ENCODE measurements at places on chromosomes 3 and 15.

- DNase-seq = no peak
These were observed 6.8 kb downstream of the STOML1 start for GRCh38 chr15:73985101-73985873.

- DNase-seq = no peak
These were observed 232.6 kb downstream of the TBL1XR1 start for GRCh38 chr3:176964661-176965060.

- DNase-seq = peak; percentile 64
These were observed 196.8 kb upstream of the MBNL1 start for GRCh38 chr3:152071924-152072323.

GRCh38 chr3:151979906-151980305, 106.5 kb downstream of the SUCNR1 start:
- DNase-seq = no peak

DNA sequence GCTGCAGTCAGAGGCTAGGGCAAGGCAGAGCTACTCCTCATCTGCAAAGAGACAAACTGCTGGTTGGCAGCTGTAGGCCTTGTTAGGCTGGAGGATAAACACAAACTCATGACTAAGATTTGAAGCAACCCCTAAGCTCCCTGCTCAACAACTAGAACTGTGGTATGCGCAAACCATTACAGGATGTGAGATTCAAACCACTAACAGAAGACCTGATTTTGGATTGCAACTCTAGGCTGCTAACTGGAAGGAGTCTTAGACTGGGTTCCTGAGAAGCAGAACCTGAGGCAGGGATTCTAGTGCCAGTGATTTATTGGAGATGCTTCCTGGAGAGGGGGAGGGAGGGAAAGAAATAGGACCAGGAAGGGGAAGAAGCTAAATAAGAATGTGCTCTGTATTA, 22.5 kb downstream of the CCR4 start:
- DNase-seq = peak; percentile 19

- no peak for DNase-seq
These were observed 119.0 kb upstream of the CTDSPL start for GRCh38 chr3:37742574-37743212.

DNA sequence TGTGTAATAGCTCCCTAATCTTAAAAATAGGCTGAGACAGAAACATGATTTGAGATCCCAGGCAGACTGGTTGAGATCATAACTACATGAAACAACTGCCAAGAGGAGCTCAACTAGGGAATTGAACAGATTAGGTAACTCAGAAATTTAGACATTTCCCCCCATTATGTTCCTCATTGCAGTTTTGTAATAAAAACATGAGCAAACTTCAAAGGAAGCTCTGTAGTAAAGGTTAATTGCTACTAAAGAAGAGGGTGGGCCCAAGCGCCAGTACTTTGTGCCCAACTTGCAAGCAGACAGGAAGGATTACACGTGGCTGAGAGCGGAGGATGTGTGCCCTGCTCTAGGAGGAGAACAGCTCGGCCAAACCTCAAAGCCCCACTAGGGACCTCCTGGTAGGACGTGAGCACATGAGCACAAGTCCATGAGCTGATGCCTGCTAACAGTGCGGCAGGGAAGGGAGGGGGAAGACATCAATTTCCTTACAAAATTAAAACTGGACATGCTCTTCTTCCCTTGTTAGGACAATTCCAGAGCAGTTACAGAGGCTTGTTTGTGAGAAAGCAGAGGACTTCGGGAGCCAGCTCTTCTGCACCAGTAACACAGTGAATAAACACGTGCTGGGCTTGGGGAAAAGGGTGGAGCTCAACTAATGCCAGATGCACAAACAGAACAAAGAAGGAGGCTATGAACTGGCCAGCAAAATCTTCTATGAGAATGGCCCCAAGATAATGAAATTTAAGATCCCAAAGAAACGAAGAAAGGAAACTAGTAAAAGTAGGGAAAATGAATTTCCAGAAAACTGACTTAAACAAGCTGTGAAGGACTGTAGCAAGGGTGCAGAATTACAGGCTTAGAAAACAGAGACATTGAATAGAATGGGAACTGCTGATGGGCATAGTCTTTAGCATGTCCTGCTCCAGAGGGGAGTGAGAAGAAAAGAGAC, 275.5 kb downstream of the MECOM start:
- no peak for DNase-seq

GRCh38 chr3:44041726-44042125, 200.0 kb upstream of the TOPAZ1 start:
- DNase-seq = no peak

DNA sequence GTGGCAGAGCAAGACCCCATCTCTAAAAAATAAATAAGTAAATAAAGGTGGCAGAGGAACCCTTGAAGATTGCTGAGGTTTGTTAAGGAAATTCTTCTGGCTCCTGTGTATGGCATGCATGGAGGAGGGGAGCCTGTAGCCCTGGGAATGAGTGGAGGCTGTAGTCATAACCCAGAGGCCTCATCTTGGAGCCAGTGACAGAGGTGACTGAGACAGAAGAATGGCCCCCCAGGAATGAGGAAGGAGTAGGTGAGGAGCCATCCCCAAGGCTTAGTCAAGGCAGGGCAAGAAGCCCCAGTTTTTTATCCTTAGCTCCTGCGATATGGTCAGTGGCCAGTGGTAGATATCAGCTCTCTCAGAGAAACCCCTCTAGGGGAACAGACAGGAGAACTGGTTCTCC, 46.5 kb downstream of the BSN start:
- peak; percentile 38 for DNase-seq

DNA sequence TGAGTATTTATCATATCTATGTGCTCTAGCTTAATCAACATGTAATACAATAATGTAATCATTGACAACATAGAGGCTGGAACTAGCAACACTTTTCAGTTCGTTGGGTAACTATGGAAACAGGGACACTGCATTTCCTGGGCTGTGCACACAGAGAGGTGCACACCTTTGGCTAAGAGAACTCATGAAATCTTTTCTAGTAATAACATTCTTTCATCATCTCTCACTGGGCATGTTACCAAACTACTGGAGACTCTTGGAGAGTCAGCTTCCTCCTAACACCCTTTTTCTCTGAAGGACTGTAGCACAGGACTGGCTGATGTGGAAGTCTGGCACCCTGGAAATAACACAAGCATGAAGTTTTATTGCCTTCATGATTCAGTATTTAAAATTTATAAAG, 135.6 kb downstream of the KCNMB2 start:
- peak; percentile 69 for DNase-seq

GRCh38 chr15:91465696-91466095, 365.6 kb downstream of the SV2B start:
- DNase-seq = no peak

GRCh38 chr3:195201295-195201694, 69.7 kb downstream of the XXYLT1 start:
- DNase-seq = no peak

DNA sequence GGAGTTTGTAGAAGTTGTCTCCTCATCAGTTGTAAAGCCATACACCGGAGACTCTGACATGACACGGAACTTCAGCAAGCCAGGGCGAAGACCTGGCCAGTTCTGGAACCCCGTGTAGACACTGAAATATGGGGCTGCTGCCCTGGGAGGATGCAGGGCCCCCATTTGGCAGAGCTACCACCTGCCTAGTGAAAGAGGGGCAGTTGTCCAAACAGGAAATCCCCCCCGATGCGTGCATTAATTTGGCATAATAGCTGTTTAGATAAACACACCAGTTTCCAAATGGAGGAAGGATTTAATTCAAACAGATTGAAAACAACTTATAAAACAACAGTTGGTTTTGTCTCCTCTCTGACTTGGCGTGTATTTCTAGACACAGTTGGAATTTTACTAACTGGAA, 357.2 kb downstream of the GABRG3 start:
- DNase-seq = no peak

DNA sequence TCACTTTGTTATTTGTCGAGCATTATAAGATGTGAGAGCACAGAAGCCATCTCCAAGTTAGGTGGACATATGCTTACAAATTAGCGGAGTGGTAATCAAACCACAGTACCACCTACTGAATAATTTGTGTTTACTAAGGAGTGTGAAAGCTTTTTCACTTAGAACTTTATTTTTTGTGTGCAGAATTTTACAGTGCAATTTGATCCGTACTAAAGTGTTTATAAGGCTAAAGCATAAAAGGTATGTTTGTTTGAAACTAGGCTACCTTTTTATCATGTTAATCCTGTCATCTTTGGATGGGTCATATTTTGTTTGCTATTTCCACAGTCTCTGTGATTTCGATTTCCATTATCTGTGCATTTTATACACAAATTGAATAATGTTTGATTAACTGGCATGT, 37.5 kb downstream of the MAP2K5 start:
- DNase-seq = no peak

DNA sequence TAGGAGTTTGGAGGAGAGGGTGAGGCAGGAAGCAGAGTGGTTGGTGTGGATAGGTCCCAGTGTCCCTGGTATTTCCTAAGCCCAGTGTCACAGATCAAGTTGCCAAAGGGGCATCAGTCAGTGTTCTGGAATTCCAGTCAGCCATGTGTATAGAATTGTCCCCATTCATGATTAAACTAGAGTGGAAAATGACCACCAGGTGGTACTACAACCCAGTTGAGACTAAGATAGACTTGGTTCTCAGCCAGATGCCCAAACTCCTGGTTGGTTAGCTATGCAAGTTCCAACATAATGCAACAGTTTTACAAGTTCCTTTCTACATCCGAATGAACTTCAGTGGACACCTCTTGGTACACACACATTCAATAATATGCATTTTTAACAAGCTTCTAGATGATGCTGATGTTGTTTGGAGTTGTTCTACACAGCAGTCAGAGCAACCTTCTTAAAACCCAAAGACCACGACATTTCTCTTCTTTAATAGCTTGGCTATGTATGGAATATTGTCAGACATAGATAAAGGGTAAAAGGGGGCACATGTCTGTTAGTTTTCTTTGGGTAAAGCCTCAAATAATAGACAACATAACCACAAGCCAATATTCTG, 8.4 kb upstream of the ATR start:
- peak; percentile 80 for DNase-seq

GRCh38 chr3:23781051-23781450, 24.7 kb upstream of the UBE2E1 start:
- DNase-seq = no peak

GRCh38 chr3:67863869-67864268, 209.5 kb upstream of the SUCLG2 start:
- no peak for DNase-seq

DNA sequence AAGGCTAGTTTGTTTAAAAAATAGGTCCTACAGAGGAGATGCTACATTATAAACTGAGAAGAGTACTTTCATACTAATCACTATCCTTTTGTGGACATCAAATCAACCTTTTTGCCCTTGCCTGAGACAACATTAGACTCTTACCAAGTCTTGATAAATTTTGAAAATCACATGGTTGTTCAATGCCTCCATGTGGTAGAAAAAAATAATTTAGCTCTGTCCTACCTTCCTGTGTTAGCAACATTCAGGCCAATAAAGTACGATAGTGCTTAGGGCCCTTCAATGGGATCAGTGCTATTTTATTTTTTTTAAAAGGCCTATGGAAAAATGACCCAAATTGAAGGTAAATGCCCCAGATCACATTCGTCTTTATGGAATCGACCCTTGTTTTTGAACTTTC, 5.0 kb upstream of the UBE2E1 start:
- DNase-seq = peak; percentile 26

GRCh38 chr3:178706411-178706810, 170.2 kb downstream of the KCNMB2 start:
- DNase-seq = no peak

DNA sequence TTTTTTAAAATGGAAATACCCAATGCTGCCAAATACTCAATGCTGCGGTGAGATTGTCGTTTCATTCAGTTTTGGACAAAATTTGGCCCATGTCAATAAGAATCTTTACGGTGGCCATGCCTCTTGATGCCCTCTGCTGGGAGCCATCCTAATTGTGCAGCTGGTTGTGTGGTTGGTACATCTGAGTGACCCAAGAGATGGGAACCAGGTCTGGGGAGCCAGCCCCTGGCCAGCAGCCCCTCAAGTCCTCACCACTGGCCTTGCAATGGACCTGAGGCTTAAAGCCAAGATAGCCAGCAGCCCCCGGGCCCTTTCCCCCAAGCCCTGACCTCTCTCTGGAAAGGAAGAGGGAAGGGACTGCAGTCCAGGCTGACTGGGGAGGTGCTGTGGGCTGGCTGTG, 36.4 kb upstream of the ESYT3 start:
- no peak for DNase-seq

DNA sequence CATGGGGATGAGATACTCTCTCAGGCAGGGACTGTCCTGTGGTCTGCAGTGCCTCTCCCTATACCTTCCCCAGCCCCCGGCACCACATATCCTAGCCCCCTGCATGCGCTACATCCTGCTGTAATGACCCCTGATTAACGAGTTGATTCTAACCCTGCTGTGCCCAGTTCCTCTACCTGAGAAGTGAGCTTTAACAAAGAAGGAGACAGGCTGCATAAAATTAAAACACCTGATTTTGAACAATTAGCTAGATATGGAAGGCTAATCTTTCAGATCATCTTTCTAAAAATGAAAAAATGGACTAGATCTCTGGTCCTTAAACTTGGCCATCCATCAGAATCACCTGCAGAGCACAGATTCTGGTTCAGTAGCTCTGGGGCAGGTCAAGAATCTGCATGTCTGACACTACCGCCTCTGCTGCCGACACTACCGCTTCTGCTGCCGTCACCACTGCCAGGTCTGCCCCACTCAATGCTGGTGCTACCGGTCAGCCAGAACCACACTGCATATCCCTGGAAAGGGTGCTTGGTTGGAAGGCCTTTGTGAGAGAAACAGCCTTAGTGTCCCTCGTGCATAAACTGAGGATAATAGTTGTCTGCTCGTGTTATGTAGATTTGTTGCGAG, 33.6 kb upstream of the ZBTB38 start:
- no peak for DNase-seq

- no peak for DNase-seq
These were observed 242.0 kb upstream of the GOLGA6L4 start for GRCh38 chr15:83993591-83993990.

DNA sequence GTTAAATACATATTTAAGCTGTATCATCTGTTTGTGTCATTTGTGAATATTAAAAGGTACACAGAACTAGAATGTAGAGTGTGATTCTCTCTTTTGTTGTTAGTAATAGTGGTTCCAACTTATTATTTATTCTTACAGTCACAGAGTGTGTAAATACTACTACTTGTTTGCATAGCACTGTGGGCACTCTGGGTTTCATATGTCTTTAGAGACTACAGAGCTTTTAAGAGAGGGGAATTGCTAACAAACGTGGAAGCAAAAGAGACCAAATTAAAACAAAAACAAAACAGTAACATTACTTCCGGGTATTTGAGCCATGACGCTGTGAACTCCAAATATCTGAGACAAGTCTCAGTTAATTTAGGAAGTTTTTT, 828.0 kb upstream of the DPPA4 start:
- DNase-seq = no peak

All from AG08395 (cell line).